Right ventricle myocardium inferior (tissue), 1 donor: ENCODE measurements at places on chromosomes 2 and 18. TPM values are rescaled to one million over a fixed set of nuclear protein-coding genes. Genes with fewer than 3 reads are reported as not detected.

The COLEC11 gene
- 1.9 TPM for total RNA-seq

The ACOXL gene
- total RNA-seq: not detected

The CXCR4 gene
- 3.1 TPM for total RNA-seq

The EML6 gene
- 0.16 TPM for total RNA-seq

The NCKAP5 gene
- total RNA-seq: 4.3 TPM

The AGPS gene
- 32.3 TPM for total RNA-seq

GRCh38 chr18:23226930-23227725 lies 91.8 kb downstream of the CABLES1 start:
- no peak for DNase-seq

- DNase-seq: no peak
Measured at GRCh38 chr2:48114256-48114655, 208.0 kb upstream of the FBXO11 start.

DNA sequence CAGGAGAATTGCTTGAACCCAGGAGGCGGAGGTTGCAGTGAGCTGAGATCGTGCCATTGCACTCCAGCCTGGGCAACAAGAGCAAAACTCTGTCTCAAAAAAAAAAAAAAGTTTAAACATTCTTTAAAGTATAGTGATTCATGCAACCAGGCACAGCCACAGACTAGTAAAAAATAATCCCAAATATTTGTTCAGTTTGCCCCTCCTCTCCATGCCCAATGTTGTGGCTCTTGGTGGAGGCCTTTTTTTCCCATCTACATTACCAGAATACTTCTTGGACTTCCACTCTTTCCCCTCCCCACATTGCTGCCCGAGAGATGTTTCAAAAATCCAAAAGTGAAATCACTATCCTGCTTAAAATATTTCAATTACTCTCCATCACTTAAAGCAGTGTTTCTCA lies 5.1 kb upstream of the MALT1 start:
- DNase-seq: no peak

- DNase-seq: no peak
Measured at GRCh38 chr2:85994421-85994777, 105.6 kb upstream of the ST3GAL5 start.

- no peak for DNase-seq
Measured at GRCh38 chr2:68403199-68403644, 38.1 kb downstream of the PLEK start.
